Fibroblast of villous mesenchyme (primary cell): ENCODE measurements at places on chromosomes 12 and 14. TPM values are rescaled to one million over a fixed set of nuclear protein-coding genes. Genes with fewer than 3 reads are reported as not detected.

LRP1-AS gene
- total RNA-seq = not detected in 2 replicates

GRCh38 chr12:52949413-52950331 lies 754 bp downstream of the KRT18 start:
- peak; percentile 96 for DNase-seq

DNA sequence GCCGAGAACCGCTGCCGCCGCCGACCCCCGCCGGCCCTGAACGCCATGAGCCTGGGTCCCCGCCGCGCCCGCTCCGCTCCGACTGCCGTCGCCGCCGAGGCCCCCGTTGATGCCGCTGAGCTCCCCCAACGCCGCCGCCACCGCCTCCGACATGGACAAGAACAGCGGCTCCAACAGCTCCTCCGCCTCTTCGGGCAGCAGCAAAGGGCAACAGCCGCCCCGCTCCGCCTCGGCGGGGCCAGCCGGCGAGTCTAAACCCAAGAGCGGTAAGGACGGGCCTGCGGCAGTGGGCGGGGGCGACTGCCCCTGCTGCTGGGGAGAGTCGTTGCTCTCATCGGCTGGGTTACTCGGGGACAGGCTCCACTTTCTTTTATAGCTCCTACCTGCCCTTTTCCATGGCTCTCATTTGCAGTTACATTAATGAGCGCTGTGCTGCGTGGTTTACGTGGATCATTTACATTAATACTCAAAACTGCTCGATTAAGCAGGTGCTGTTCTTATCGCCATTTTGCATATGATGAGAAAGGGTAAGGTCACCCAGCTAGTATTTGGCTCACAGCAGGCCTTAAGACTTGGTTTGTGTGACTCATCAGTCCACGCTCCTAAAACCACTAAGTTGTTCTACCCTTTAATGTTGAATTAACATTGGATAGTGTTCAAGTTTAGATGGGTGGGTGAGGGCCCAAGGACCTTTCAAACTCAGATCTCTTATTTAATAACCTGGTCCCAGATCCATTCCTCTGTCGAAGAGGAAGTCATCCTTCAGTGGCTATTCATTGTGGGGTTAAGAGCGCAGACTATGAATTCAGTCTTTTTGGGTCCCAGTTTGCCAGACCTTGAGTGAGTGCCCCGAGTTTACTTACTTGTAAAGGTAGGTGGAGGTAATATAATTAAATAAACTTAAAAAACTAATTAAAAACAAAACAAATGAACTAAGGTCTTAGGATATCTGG lies 823 bp downstream of the RNF10 start:
- DNase-seq = peak; percentile 84

- DNase-seq = no peak
Observed at GRCh38 chr12:90010089-90010488, 301.5 kb upstream of the ATP2B1 start.

NCAPD2 gene
- 40.6 and 52.7 TPM in 2 replicates for total RNA-seq

DNA sequence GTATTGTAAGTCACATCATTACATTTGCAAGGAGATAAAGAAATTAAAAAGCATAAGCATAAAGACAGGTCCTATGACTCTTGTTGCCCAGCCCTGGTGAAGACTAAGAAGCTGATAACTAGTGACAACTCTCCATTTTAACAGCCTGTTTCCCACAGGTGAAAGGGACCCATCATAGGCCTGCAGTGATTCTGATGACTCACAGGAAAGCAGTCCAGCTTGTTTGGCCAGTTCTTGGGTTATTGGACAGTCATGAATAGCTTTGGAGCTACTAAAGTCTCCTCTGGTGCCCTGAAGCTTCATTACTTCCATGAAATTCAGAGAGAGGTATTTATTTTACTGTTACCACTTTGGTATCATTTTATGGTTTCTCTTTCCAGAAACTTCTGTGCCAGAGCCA lies 55.5 kb upstream of the DYRK2 start:
- no peak for DNase-seq

- DNase-seq = peak; percentile 27
Observed at GRCh38 chr14:35398071-35398584, 6.4 kb downstream of the NFKBIA start.
